ENCODE measurements at places on chromosomes 11 and 22.

DNA sequence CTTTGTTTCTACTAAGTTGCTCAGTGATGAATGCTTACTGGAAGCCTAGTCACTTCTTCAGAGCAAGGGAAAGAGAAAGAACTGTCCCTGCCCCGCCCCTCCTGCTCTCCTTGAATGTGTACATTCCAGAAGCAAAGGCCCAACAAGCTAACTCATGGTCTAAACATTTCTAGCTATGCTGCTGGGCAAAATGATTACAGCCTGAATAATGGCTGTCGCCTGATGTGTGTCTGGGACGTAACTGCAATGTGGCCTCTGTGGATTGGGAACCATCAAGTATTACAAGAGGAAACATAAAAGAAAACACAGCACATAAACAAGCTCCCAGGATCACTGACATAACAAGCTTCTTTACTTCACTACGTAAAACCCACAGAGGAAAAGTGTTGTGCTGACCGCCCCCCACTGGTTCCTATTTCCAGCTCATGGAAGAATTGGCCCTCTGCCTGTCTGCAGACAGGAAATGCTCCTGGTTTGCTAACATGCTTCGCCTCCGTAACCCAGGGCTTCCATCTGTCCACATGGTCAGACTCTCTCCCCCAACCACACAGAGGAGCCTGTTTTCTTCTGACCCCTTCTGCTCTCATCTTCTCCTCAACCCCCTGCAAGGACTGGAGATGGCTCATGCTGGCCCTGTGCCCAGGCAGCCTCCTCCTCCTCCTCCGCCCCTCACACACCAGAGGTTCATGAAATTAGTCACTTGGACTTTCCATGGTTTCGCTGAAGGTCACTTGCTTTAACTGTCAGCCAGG lies 187.2 kb downstream of the MAML2 start:
- peak; percentile 99 for DNase-seq

- DNase-seq: no peak
Measured at GRCh38 chr11:63553759-63554158, 9.4 kb downstream of the PLAAT2 start.

- DNase-seq: no peak
Measured at GRCh38 chr22:35638001-35638400, 10.2 kb upstream of the APOL6 start.

DNA sequence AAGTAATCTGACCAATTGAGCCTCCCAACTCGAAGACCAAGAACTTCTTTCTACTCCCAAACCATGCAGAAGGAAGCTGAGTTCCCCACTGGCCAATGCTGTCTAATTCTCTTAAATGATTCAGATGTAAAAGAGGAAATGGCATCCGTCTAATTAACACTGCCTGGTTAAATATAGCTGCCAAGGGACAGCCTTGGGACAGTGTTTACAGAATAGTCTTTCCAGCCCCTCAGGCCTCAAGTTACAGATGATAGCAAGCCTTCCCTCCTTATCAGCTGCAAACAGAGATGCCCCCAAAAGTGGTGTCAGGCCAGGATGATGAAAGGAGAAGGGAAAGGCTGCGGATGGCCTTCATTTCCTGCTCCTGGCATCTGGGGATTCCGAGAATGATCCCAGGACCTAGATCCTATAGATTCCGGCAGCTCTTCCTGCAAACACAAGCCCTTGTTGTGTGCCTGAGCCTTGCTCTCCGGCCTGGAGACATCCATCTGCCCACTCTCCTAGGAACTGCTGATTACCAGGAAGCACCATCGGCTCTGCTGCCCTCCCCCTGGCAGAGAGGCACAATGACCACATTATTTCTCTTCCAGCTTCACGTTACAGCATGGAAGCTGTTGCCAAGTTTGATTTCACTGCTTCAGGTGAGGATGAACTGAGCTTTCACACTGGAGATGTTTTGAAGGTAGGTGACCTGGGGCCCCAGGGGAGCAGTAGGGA lies 13.5 kb upstream of the TMA7B start:
- no peak for DNase-seq

DNA sequence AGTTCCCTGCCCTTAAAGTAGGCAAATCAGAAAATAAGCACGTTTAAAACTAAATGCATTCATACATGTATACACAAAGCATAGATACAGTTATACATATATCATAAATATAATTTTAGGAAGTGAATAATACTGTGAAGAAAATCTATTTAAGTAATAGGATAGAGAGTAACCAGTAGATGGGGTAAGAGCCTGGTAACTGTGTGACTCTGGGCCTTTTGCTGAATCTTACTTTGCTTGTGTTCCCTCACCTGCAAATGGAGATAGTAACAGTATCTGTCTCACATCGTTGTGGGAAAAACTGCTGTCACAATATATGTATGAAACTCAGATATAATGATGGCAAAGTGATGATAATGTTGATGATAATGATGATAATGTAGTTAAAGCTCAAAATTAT lies 29.9 kb downstream of the MS4A2 start:
- no peak for DNase-seq

DNA sequence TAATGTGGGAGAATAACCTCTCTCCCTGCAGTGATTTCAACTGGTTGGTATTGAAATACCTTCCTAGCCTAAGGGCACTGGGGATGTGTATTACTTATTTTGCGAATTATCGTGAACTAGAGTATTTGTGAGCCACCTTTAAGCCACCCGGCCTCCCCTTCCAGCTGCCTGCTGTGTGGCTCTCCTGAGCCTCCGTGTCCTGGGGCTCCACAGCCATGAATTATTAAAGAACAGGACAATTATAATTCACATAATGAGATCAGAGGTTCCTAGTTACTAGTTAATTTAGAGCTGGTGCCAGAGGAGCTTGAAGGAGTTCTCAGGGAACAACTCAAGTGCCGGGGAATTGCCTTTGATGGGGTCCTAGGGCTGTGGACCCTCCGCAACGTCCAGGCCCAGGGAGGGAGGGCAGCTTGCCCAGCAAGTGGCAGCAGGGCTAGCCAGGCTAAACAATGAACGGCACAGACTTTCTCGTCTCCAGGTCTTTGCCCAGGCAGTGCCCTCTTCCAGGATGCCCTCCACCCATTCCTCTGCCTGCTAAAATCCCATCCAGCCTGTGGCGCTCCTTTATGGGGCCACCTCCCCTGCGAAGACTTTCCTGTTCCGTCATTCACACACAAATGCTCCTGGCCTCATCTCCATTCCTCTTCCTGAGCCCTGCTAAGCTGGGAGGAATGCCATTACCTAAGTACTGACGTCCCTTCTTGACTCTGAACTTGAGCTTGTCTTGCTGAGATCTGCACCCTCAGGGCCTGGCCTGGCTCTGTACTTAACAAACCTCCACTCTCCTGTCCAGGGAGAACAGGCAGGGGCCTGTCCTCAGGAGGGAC lies 91.5 kb downstream of the RTL6 start:
- no peak for DNase-seq

DNA sequence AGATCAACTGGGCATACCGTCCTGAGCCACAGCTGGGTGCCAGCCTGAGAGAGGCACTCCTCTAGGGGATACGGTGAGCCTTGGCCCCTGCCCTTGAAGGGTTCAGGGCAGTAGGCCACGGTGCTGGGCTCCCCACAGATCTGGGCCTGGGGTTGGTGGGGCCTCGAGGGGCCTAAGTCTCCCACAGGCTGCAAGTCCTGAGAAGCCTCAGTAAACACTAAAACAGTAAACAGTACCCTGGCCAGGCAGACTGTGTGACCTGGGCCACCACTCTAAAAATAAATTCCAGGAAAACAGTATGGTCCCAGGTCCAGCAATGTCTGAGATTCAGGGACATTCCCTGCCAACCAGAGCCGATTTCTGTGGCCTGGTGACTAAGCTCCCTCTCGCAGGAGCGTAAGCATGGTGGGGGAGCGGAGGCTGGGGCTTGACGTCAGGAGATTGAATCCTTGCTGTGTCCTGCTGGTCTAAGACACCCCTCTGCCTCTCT lies 2.3 kb upstream of the RHOD start:
- DNase-seq: peak; percentile 33

GRCh38 chr11:6941970-6942369 lies 15.7 kb downstream of the ZNF215 start:
- DNase-seq: no peak
